H54 (cell line): ENCODE measurements at places on chromosomes 16 and 17.
A peak's percentile ranks its signal among the peaks of the same experiment; 100 is the strongest.

DNA sequence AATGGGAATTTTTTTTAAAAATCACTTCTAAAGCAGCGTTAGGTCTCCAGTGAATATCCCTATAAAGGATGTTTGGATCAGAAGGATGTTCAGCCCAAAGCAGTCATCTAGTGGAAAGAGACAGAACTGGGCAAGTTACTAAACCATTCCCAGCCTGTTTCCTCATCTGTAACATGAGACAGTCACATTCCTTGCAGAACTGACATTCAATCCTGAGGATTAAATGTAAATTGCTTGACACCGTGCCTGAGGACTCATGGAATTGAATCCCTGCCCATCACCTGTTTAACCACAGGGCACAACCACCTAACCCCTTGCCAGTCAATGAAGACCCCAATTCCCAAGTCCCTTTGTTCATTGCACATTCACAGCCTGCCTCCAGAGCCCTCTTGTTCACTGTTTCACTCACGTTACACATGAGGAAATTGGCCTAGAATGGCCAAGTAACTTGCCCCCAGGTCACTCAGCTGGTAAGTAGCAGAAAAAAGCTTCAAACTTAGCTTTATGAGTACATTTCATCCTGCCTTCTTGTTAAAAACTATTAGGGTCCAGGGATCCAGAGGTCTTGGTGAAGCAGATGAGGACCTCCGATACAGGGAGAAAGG lies 1.4 kb downstream of the CMTM2 start:
- peak; percentile 45 for DNase-seq

GRCh38 chr16:64773638-64774037 lies 348.2 kb downstream of the CDH11 start:
- no peak for DNase-seq

DNA sequence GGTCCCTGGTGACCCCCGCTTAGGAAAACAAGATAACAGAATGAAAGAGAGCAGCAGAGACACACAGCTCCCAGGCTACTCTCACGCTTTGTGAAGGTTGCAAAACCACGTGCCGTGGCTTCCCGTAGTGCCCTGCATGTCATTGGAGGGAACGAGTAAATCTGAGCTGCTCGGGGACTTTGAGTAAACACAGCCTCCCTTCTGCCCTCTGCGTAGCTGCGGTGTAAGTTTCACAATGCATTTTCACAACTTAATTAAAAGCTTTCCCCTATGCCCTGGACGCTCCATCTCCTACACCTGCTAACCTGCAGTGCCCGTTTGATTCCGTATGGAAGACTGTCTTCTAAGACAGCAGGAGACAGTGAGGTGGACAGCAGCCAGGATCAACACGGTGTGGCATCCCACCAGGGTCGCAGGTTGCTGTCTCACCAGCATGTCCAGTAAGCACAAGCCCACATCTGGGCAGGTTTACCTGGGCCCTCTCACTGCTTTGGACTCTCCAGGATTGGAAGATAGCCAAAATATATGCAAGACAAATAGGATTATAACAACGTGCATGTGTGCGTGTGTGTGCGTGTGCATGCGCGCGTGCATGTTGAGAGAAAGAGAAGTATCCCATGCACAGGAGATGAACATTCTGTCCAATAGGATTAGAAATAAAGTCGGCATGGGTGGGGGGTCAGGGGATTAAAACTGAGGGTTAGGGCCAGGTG lies 116.4 kb upstream of the RCVRN start:
- DNase-seq, result no peak

DNA sequence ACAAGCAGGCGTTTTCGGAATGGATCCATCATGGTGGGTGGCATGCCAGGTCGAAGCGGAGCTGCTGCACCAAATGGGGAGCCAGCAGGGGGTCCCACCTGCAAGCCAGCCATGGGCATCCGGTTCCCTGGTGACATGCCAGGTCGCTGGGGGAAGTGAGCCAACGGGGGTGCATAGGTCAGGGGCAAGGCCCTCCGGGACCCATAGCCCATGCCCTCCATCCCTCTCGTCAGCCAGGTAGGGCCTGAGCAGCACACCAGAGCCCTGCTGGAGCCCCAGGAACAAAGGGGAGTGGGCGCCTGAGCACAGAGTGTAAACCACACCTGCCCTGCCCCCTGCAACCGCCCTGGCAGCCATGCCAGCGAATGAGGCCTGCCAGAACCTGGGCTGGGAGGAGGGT lies 5.0 kb downstream of the SMARCD2 start:
- no peak for DNase-seq

DNA sequence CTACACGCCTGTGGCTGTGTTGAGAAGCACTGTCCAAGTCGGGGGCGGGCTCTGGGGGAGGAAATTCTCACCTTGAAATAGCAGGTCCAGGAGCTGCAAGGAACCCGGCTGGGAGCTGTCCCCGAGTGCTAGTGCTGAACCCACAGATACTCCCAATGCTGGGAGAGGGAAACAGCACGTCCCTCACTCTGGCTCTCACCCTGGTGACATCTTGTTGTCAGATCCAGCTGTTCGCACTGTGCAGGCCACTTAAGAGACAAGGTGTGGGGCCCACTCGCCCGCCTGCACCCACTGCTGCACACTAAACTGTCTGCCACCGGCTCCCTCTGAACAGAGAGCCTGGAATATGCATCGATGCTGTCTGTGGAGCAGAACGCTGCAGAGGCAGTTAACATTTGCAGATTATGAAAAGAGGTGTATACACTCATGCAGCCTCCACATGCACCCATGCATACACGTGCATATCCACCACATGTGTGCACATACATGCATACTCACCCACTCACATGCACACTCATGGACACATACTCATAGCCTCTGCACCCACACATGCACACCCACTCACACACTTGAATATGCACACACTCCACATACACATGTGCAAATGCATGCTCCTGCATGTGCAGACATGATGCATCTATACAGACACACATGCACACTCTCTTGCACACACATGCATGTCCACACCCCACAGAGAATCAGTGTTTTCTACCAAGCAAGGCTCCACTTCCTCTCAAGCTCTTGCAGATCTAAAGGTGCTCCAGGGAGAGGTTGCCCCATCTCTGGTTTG lies 42.0 kb downstream of the MGAT5B start:
- peak; percentile 68 for DNase-seq

GRCh38 chr16:71767060-71767900 lies 41.4 kb downstream of the AP1G1 start:
- DNase-seq, result no peak

DNA sequence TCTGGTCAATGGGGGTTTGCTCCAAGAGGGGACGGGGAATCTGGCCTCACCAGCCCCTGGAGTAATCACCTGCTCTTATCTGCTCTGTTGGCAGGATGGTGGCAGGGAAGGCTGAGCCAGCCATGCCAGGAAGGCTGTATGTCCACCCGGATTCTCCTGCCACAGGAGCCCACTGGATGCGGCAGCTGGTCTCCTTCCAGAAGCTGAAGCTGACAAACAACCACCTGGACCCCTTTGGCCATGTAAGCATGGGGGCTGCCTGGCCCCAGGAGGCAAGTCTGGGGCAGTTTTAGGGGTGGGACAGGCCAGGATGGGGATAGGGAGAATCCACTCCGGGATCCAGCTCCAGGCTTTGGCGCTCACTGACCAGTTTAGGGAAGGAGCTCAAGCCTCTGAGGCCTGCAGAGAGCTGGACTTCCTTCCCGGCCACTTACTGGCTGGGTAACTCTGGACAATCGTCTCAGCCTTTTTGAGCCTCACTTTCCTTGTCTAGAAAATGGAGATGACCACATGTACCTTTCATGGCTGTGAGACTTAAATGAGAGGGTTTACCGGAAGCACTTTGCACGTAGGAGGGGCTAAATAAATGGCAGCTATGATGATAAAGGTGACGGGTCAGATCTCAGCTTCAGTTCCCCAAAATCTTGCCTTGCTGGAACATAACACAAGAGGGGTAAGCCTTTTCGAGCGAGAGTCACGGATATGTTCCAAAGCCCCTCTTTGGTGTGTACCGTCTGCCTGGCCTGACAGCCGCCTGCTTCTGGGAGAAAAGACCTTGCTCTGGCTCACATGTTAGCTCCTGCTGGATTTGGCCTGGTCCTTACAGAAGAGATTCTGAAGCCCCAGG lies 15.4 kb downstream of the TBX4 start:
- peak; percentile 79 for DNase-seq

DNA sequence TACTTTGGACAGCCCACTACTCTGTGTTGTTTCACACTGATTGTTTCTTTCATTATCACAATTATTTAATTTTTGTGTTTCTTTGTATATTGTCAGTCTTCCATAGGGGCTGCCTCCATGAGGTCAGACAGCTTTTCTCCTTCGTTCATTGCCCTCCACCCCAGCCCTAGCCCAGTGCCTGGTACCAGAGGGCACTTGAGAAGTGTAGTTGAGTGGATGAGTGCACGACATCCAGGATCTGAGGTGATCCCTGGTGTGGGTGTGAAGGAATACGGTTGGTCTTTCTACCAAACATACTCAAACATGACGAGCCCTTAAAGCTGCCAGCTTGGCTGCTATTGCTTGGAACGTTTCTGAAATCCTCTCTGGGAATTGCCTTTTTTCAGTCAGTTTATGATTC lies 37.9 kb downstream of the DHRS7B start:
- DNase-seq, result no peak

DNA sequence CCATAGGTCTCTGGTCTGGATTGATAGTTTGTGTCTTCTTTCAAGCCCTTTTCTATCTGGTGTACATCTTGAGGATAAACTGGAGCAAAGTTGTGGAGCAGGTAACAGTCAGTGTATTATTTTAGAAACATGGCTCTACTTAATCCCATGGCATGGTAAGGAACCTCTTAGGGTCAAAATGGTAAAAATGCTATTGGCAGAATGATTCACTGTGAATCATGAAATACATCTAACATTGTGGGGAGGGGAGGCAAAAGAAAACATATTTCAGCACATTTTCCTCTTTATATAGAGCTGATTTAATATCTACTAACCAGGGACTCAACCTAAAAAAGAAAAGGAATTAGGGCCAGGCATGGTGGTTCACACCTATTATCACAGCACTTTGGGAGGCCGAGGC lies 17.9 kb upstream of the ALDH3A2 start:
- peak; percentile 56 for DNase-seq

GRCh38 chr16:48223490-48223889 lies 20.6 kb upstream of the LONP2 start:
- DNase-seq, result no peak
